ENCODE measurements at places on chromosomes 3 and 15.
A peak's percentile ranks its signal among the peaks of the same experiment; 100 is the strongest.

DNA sequence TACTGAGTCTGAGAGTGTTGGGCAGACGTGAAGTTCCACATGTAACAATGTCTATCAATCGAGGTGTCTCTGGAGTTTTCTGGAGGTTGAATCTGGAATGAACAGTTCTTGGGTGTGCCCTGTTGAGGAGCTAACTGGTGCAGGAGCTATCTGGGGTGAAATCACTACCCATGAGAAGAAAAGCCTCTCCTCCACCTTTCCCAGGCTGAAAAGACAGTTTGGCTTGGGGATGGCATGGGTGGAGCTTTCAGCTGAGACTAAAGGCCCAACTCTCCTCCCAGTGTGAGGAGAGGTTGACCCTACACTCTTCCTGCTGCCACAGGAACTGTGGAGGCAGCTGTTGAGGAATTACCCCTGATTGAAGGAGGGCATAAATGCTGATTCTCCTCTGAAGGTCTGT, 54.4 kb upstream of the LRRFIP2 start:
- no peak for DNase-seq

DNA sequence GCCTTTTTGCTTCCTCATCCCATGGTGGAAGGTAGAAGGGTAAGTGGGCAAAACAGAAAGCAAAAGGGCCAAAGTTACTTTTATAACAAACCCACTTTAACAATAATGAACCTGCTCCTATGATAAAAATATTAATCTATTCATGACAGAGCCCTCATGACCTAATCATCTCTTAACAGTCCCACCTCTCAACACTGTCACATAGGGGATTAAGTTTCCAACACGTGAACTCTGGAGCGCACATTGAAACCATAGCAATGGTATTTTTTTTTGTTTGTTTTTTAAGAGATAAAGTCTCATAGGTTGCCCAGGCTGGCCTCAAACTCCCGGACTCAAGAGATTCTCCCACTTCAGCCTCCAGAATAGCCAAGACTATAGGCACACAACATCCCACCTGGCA, 30.7 kb downstream of the KATNBL1 start:
- no peak for DNase-seq

DNA sequence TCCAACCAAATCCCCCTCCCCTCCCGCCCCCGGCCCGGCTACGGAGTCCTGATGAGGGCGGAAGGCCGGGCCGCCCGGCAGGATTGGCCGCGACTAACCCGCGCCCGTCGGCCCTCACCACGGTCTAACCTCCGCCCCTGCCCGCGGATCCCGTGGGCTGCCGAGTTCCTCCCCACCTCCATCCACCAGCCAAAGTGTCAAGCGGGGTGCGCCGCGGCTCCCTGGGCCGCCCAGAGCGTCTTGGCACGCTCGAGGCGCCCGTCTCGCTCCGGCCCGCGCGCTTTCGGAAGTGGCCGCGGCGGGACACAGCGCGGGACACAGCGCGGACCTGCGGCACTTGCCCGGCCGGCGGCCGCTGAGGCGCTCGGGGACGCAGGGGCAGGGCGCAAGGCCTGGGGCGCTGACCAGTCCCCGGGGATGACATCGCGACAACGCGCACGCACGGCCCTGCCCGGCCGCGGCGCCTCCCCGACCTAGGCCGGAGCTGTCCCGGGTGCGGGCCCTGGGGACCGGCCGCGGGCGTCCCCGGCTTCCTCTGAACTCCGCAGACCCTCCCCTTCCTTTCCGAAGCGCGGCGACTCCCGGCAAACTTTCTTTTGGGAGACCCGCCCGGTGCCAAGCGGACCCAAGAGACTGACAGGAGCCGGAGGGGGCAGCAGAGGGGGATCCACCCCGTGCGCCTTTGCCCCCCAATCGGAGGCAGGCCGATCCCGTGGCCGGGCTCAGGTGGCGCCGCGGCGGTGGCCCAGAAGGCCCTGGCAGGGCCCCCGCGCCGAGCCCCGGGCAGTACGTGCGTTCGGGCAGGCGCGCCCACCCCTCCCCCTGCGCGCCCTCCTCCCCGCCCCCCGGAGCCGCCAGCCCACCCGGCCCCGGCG, 112.8 kb upstream of the ICE2 start:
- DNase-seq: peak; percentile 68

DNA sequence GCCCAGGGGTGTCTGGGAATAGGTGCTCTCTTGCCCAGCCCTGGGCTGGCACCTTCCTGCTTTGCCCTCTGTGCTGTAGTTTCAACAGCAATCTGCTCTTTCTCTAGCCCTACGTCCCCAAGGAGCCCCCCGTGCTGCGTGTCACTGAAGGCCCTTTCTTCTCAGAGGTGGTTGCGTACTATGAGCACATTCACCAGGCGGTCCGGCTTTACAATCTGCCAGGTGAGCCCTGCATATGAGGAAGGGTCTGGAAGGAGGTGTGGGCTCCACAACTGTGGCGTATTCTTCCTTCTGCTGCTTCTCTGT, 9.6 kb downstream of the MAN2A2 start:
- no peak for DNase-seq

GRCh38 chr3:158261371-158261991, 151.6 kb downstream of the RSRC1 start:
- DNase-seq: no peak

GRCh38 chr3:182715006-182715405, 78.3 kb upstream of the ATP11B start:
- DNase-seq: no peak

GRCh38 chr15:77031376-77032050, 36.6 kb downstream of the PSTPIP1 start:
- peak; percentile 93 for DNase-seq

DNA sequence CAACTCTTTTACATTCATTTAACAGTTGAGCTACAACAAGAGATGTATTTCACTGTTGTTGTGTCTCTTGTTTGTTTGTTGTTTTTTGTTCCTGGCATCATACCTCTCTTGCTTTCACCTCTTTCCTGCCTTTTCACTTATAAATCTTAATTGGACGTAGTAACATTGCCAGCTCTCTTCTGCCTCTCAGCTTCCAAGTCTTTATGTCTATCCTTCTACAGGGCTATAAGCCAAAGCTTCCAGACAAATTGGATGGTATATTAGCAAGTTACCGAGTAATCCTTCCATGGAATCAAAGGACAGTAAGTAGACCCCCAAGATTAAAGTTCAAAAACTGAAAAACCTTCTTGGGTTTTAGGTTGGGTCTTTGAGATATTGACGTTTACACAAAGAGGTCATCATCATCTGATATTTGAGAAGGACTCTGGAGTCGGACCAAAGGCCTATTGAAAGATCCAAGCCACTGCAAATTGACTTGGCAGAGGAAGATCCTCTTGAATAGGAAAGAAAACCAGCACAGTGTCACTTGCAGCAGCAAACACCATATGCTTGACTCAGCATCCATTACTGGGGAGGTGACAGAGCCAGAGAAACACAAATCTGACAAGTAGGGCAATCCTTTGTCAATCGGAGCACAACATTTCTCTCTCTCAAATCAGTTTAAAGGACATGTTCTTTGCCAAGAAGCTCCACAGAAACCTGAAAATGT, 648.5 kb upstream of the NR2F2 start:
- DNase-seq: no peak

DNA sequence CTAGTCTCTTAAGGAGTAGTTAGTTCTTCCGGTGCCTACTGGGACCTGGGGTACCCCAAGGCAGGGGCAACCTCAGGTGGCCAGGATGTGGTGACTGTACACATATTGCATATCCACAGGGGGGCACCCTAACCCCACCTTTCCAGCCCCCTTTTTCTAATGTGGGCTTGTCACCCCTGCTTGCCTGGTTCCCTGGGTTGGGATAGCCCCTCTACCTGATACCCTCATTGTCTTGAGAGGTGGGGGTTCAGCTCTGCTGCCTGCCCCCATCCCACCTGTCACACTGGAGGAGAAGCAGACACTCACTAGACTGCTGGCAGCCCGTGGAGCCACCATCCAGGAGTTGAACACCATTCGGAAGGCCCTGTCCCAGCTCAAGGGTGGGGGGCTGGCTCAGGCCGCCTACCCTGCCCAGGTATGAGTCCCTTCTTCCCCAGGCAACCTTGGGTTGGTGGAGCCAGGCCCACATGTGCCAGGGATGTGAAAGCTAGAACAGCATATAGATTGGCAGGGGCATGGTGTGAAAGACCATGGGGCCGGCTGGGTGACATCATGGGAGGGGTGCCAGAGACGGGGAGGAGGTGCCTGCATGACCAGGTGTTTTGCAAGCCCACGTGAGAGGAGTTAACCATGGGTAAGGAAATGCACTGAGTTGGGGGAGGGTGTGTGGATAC, 4.0 kb downstream of the GLYCTK start:
- DNase-seq: peak; percentile 60

- DNase-seq: peak; percentile 34
Measured at GRCh38 chr15:64552281-64552948, 92.0 kb downstream of the ZNF609 start.

DNA sequence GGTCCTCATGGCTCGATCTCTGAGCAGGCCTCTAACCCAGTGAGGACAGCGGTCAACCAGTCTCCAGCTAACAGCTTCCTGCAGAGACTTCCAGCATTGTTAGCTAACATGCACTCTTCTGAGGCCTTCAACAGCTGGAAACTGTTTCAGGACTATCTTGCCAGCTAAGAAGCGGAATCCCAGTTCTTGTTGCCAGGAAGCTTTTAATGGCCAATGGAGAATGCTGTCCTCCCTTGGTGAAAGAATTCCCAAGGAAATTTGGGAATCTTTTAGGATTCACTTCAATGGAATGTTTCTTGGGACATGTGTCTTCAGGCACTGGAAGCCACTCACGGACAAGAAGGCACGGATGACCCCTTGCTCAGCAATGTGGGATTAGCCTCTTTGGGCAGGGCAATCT, 91.7 kb downstream of the CEMIP start:
- peak; percentile 11 for DNase-seq

- no peak for DNase-seq
Measured at GRCh38 chr3:190537146-190537545, 23.3 kb downstream of the IL1RAP start.

- DNase-seq: no peak
Measured at GRCh38 chr3:11613319-11613718, 30.4 kb downstream of the VGLL4 start.

GRCh38 chr3:189389346-189389745, 217.6 kb downstream of the TPRG1 start:
- no peak for DNase-seq

- DNase-seq: no peak
Measured at GRCh38 chr3:11131371-11131770, 22.9 kb upstream of the HRH1 start.

- no peak for DNase-seq
Measured at GRCh38 chr3:109851854-109852253, 514.5 kb upstream of the DPPA4 start.

- DNase-seq: no peak
Measured at GRCh38 chr3:190767851-190768250, 94.6 kb downstream of the GMNC start.
